Lower leg skin (tissue), 4 donors: ENCODE measurements at places on chromosomes 5 and 9. TPM values are rescaled to one million over a fixed set of nuclear protein-coding genes. Genes with fewer than 3 reads are reported as not detected.

Gene EQTN
- total RNA-seq: not detected

Gene AJM1
- total RNA-seq: 1.4 TPM

Gene AQP3
- total RNA-seq: 1,697 TPM

Gene CEL
- 4.8 TPM for total RNA-seq

Gene APBA1
- total RNA-seq: 5.1 TPM

Gene IFNE
- total RNA-seq: not detected

Gene PDCD1LG2
- total RNA-seq: 2.5 TPM

Gene OTULIN
- total RNA-seq: 52.4 TPM

Gene PCDHGB7
- 8.0 TPM for total RNA-seq

Gene C9orf153
- not detected for total RNA-seq

Gene SLCO4C1
- 0.84 TPM for total RNA-seq

Gene MARCOL
- not detected for total RNA-seq

Gene PLAC8L1
- total RNA-seq: not detected

Gene CRB2
- total RNA-seq: not detected

Gene C9
- total RNA-seq: not detected

Gene FIBCD1
- total RNA-seq: not detected

Gene PCDH1
- total RNA-seq: 172 TPM

Gene MAMDC2
- 8.7 TPM for total RNA-seq

Gene LTC4S
- 4.4 TPM for total RNA-seq

Gene IL9
- not detected for total RNA-seq

Gene EIF4E1B
- not detected for total RNA-seq
